Bronchial smooth muscle cell (primary cell): ENCODE measurements at places on chromosomes 4 and X. TPM values are rescaled to one million over a fixed set of nuclear protein-coding genes. Genes with fewer than 3 reads are reported as not detected.

AFF2 gene
- total RNA-seq, result 0.79 TPM in 1 of 2 replicates, not detected in the other

HSFX1 gene
- 0.47 and 0.94 TPM in 2 replicates for total RNA-seq

PCSK1N gene
- 0.09 and 0.16 TPM in 2 replicates for total RNA-seq

PUDP gene
- total RNA-seq, result 3.9 and 4.4 TPM in 2 replicates

RASGEF1B gene
- total RNA-seq, result under 0.01 TPM in 1 of 2 replicates, not detected in the other

MAN2B2 gene
- total RNA-seq, result 15.9 and 20.6 TPM in 2 replicates
